Activated CD4-positive, alpha-beta T cell treated with anti-CD3 and anti-CD28 coated beads, Interleukin-10, Interleukin-2, amounts not matched to agents 100 ng/mL and 50 ng/mL, durations not matched to agents 16 hours and 8 hours (primary cell): ENCODE measurements at places on chromosomes 2 and 18.

DNA sequence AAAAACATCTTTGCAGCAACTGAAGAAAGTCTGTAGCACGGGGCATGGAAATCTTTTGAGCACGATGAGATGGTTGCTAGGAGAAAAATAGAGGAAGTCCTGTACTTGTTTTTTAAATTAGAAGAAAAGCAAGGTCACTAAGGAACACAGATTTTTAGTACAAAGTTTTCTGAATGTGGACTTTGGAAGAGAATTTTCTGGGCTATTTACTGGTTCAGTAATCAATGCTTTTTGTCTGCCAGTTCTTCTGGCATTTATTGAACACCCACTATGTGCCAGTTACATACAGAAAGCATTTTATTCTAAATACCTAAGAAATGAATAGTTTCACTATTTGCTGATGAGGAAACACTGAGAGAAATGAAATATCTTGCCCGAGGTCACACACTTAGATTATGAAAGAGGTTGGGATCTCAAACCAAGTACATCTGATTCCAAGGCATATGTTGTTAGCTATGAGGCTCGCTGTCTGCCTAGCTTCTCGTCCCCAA, 15.6 kb upstream of the MAP3K20 start:
- DNase-seq = no peak

DNA sequence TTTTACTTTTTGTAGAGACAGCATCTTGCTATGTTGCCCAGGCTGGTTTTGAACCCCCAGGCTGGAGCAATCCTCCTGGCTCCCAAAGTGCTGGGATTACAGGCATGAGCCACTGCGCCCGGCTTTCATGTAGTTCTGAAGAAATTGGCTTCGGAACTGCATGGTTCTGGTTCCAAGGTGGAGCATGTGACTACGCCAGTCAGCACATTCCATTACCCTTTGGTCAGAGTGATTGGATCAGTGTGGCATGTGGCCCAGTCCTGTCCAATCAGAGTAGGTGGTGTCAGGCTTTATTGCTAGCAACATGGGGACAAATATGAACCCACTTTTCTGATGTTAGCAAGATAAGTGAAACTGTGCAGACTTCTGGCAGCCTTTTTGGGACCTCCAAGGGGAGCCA, 16.3 kb upstream of the ATOH8 start:
- DNase-seq = no peak

DNA sequence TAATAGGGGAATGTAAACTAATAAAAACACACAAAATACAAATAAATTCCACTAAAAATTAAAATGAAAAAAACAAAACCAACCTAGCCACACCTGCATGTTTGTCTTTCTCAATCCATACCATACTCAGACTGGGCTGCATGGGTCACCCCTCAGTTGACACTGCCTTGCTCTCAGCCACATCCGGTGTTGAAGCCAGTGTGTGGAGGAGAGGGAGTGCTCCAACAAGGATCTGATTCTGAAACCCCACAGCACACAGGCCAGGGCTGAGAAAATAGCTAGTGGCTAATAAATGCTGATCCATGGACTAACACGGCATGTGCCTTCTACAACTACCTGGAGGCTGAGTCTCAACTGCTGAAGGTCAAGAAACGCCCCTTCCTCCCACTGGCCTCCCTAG, 13.7 kb downstream of the RND3 start:
- DNase-seq = no peak

DNA sequence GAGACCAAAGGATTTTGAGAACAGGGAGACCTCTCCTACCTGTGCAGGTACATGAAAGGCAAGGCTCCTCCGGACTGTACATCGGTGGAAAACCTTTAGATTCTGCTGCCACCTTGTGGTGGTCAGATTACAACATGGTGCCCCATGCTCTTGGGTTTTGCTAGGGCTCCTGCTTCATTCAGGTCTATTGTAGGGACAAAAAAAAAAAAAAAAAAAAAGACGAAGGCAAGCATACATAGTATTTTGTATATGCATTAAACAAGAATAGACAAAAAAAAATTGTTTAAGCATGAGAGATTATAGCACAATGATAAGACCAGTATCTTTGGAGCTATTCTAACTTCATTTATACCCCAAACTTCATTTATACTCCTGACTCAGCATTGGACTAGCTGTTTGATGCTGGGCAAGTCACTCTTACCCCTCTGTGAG, 27.4 kb upstream of the SPR start:
- DNase-seq = peak; percentile 67

DNA sequence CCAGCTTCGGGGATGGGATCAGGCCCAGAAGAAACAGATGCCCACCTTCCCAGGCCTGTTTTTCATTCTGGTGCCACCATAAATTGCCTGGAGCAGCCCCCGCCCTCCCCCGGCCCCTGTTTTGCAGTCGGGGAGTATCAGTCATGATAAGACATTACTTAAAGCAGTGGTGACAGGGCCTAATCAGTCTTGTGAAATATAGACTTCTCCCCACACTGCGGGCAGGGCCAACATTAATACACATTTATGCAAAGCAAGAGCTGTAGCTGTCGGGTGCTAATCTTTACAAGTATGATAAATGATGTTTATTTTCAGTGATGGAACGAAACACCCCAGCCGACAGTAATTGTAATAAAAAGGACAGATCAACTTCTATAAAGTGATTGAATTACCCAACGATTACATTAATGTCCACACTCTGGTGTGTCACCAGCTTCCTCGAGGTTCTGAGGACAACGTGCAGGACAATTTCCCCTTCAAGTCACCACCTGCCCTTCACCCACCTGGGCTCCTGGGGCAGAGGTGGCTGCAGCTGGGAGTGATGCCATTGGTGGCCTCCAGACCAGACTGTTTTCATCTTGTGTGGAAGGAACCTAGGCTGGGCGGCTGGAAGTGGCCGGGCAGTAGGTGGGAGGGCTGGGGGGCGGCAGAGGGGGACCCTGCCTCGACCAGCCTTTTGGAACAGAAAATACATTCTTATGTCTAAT, 226.0 kb downstream of the TFCP2L1 start:
- no peak for DNase-seq

- DNase-seq = no peak
Observed at GRCh38 chr2:83899271-83899670, 559.8 kb downstream of the SUCLG1 start.
